ENCODE measurements at places on chromosomes 4 and X.

DNA sequence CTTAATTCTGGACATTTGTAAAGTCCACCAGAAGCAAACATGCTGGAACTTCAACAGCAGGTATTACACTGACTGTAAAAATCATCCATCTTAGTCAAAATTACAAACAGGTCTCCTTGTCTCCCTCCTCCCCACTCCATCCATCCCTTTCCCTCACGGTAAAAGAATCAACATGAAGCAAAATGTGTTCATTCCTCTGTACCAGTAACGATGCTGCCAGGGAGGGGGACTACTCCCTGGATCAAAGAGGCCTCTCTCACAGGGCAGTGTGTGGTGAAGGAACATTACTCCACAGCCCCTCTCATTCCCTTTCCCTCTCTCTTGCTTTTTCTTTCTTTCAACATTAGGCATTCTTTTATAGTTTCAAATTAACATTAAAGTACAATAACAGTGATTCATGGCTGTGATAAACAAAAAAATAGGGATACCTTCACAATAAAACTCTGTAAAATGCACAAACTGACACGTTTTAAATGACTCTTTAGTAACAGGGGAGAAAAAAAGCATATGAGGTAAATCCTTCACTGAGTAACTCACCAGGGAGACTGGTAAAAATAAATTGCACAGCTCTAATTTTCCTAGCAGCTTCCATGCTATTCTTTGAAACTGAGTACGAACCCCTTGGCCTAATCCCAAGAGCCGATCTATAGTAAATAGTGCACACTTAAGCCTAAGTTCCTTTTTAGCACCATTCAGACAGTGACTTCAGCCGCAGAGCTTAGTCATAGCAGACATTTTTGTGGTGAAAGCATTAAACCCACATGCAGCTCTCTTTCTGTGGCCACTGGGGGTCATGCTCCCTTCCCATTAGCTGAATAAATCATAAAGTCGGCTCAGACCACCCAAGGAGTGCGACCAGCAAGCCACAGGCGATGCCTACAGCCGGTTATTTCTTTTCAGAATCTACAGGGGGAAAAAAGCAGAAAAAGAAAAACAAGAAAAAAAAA, 215.6 kb upstream of the GYPA start:
- no peak for DNase-seq

DNA sequence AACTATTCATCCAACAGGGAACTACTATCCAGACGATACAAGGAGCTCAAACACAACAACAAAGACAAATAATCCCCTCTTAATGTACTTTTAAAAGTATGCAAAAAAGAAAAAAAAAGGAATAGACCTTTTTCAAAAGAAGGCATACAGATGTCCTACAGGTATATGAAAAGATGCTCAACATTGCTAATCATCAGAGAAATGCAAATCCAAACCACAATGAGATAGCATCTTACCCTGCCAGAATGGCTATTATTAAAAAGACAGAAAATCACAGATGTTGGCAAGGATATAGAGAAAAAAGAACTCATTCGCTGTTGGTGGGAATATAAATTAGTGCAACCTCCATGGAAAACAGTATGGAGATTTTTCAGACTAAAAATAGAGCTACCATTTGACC, 67.1 kb upstream of the ENPP6 start:
- no peak for DNase-seq

- no peak for DNase-seq
Observed at GRCh38 chrX:23959781-23960180, 52.0 kb downstream of the CXorf58 start.

GRCh38 chrX:69133921-69134542, 31.2 kb downstream of the PJA1 start:
- DNase-seq: no peak

DNA sequence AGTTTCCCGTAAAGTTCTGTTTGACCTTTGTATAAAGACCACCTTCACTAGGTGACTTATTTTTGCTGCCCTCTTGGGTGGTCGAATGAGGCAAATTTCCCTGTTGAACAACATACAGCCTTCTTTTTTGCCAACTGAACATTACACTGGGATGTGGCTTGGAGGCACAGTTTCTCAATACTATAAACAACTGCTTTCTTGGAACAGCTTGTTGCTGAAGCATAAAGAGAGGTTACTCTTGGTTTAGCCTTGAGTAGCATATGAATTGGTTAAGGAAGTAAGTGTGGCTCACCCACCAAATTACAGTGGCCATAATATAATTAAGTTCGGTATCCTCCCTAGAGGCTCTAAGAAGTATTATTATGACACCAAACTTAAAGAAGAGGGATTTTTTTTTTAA, 40.0 kb downstream of the HHIP start:
- no peak for DNase-seq

GRCh38 chr4:169619518-169619957, 840 bp upstream of the CLCN3 start:
- no peak for DNase-seq
